Left renal pelvis (tissue), 4 donors: ENCODE measurements at places on chromosomes 3 and 15. TPM values are rescaled to one million over a fixed set of nuclear protein-coding genes. Genes with fewer than 3 reads are reported as not detected.

DNA sequence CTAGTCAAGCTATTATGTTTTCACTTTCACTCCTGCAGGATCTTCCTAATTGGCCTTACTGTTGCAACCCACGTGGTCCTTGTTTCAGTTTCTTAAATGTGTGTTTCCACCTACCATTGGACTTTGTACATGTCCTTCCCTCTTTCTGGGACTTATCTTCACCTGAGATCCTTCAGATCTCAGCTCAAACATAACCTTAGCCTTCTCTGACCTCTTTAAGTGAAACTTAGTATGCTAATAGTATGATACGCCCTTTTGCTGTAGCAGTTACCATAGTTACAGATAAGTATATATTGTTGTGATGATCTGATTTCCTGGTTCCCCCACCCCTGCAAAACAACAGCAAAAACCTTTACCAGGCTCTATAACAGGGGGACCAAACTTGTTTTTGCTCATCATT, 35.2 kb downstream of the U2SURP start:
- DNase-seq, result no peak

DNA sequence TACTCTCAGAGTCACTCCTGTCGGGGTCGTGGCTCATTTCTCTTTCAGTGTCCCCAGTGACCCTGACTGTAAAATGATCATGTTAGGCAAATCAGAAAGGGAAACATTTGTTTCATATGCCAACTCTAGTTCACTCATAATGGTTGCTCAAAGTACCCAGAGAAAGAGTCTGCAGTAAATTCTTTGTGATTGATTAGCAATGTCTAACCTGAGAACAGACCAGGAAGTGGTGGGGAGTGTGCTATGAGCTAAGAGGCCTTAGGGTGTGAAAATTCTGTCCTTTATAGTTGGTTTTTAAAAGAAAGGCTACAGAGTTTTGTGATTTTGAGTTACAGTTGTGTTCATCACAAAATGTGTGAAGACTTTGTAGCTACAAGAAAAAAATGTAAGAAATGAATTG, 108.9 kb downstream of the EDEM1 start:
- DNase-seq, result no peak

DNA sequence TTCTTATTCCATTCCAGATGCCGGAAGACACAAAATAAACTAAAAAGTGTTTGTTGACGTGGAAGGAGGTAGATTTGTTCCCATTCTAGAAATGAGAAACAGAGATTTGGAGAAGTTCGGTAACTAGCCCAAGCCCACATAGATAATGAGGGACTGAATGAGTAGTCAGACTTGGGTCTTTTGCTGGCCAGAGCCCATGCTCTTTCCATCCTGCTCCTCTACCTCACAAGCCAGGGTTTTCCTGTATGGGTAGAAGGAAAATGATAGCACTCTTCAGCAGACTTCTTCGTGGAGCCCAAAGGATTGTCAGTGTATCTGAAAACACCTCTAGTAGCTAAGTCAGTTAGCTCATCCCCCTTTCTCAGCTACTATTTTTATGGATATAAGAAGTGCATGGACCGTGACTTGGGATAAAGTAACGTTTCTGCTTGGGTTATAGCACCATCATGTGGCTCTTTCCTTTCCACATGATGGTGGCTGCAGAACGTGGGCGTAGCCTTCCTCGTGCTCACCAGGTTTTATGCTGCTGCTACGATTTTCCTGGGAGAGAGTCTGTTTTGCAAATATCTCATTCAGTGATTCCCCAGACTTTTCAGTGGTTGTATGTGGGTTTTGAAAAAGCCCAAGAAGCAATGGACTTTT, 84.6 kb downstream of the DGKG start:
- DNase-seq, result peak; percentile 39

- DNase-seq, result no peak
These were observed 293.2 kb downstream of the FOXP1 start for GRCh38 chr3:71290301-71290700.

Gene TGM5
- polyA plus RNA-seq, result not detected

Gene HHATL
- 1.5 TPM for polyA plus RNA-seq

Gene RHOA
- 601 TPM for polyA plus RNA-seq

Gene CATSPER2
- polyA plus RNA-seq, result 10.0 TPM

Gene GOLGA8R
- 6.6 TPM for polyA plus RNA-seq
